ENCODE measurements at places on chromosomes 3 and 15.

GRCh38 chr15:86644339-86644738, 564.7 kb downstream of the AGBL1 start:
- DNase-seq: no peak

GRCh38 chr15:90037961-90038631, 37.0 kb downstream of the ZNF710 start:
- DNase-seq: peak; percentile 65

- no peak for DNase-seq
Observed at GRCh38 chr3:183984127-183984740, 33.5 kb downstream of the ABCC5 start.

- DNase-seq: no peak
Observed at GRCh38 chr3:57717205-57717868, 24.5 kb upstream of the DENND6A start.

DNA sequence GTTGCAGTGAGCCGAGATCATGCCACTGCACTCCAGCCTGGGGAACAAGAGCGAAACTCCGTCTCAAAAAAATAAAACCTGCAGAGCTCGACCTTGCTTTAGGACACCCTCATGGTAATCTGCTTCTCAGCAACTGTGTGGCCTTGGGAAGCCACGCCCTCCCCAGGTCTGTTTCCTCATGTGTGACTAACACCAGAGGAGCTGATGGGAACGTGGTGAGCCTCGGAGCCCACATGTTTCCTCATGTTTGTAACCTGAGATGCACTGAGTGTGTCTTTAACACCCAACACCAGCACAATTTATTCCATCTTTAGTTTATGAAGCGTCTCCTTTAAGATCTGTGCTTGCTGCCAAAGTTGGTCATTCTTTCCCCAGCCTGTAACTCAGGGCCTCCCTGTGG, 142.8 kb downstream of the OCA2 start:
- no peak for DNase-seq

DNA sequence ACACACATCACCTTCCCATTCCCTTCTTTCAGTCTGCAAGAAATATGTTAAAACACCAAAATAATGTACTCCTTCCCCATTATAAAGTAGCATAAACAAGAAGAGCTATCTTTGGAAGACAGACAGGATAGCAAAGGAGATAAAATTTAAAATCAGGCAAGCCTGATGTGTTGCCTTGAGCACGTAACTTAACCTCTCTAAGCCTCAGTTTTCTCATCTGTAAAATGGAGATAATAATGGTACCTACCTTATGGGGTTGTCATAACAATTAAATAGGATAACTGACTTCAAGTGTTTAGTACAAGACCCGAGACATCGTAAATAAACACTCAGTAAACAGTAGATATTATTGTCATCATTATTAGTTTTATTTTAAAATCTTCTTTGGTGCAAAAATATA, 142.4 kb downstream of the NR1D2 start:
- DNase-seq: no peak

DNA sequence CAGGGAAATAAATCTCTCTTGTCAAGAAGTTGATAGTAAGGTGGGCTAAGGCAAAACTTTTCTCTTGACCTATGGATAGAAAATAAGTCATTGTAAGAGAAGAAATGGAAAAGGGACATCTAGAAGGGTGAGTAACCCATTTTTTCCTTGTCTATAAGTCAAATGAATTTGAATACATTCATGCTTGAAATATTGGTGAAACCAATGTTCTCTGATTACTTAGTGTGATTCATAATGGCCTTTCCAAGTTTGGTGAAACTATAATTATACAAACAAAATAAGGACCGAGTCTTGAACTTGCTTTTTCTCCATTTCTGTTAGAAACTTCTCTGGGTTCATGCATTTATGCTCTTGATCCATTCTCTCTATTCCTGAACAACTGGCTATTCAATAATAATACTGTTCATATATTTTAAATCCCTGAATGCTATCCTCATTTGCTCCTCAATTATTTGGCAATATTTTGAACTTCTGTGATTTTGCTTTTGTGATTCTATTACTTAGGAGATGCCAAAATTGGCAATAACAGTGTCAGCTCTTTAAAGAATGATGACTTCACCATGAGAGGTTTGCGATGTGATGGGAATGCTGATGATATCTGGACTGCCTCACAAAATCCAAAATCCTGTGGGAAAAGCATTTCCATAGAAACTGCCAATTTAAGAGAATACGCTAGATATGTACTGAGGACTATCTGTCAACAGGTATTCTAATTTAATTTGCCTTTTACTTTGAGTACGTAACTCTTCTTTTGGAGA, 12.3 kb downstream of the P2RY12 start:
- DNase-seq: no peak

GRCh38 chr3:58563386-58564035, 13.7 kb downstream of the FAM107A start:
- no peak for DNase-seq

- no peak for DNase-seq
Observed at GRCh38 chr3:87246662-87247429, 19.7 kb downstream of the CHMP2B start.

DNA sequence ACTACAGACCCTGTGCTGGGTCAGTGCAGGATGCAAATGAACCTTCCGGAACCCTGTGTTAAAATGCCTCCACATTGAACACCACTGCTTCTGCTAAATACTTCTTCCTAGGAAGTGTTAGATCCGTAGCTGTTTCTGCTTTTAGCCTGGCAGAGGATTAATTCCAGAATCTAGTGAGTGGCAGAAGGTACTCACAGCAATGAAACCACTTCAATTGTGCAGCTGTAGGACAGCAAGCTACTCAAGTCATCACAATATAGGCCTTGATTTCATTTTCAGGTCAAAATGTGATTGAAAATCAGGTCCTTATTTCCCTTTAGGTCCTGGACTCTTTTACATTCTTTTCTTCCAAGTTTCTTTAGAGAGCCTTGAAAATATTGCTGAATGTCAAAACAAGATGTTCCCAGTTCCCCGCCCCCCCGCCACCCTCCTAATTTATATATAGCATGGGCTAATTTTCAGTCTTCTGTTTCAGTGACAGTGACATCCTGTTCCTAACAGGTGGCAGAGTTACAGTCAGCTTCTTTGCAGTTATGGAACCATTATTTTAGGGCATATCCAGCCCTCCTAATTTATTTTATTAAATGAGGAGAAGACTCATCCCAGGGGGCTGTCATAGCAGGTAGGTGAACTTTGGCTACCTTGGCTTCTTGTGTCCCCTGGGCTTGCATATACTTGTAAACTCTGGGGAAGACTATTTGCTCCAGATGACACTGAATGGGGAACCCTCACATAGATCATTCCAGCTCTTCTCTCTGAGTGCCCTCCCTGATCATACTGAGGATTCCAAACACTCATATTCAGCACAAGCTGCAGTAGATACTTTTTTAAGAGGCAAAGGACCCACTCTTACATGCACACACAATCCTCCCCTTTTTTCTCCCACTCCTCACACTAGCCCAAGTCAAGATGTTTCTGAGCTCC, 28.0 kb upstream of the ARNT2 start:
- DNase-seq: no peak

DNA sequence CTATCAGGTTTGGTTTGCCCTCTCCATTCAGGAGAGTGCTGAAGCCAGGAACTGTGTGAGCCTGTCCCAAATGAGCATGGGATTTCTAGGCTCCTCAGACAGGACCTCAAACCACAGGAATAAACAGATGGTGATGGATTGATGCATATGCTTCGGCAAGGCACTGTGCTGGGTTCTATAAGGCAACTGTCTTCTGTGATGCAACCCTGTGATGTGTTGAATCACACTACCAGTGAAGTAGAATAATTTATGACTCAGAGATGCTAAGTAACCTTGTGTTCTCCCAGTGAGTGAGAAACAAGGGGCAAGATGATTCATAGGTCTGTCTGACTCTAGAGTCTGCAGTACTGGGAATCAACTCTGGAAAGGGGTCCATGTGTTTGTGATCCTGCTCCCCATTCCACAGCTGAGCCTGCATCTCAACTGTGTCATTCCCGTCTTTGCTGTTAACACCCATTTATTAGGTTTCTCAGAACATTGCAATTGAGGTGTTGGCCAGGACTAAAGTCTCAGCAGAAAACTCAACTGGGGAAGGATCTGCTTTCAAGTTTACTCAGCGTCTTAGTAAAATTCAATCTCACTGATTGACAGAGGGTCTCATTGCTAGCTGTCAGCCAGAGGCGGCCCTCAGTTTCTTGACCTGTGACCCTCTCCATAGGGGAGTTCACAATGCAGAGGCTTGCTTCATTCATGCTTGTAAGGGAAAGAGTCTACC, 510.1 kb upstream of the CFAP20DC start:
- peak; percentile 87 for DNase-seq

DNA sequence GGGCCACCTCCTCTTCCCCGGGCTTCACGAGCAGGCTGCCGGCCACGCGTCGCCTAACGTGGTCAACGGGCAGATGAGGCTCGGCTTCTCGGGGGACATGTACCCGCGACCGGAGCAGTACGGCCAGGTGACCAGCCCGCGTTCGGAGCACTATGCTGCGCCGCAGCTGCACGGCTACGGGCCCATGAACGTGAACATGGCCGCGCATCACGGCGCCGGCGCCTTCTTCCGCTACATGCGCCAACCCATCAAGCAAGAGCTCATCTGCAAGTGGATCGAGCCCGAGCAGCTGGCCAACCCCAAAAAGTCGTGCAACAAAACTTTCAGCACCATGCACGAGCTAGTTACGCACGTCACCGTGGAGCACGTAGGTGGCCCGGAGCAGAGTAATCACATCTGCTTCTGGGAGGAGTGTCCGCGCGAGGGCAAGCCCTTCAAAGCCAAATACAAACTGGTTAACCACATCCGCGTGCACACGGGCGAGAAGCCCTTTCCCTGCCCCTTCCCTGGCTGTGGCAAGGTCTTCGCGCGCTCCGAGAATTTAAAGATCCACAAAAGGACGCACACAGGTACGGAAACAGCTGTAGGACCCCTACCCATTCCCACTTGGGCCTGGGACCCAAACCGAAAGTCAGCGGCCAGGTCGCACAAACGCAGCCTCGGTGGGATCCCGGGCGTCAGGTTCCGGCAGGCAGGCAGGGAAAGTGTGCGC, 1.5 kb downstream of the ZIC1 start:
- DNase-seq: no peak

- DNase-seq: no peak
Observed at GRCh38 chr3:33007776-33008175, 56.3 kb downstream of the CCR4 start.

DNA sequence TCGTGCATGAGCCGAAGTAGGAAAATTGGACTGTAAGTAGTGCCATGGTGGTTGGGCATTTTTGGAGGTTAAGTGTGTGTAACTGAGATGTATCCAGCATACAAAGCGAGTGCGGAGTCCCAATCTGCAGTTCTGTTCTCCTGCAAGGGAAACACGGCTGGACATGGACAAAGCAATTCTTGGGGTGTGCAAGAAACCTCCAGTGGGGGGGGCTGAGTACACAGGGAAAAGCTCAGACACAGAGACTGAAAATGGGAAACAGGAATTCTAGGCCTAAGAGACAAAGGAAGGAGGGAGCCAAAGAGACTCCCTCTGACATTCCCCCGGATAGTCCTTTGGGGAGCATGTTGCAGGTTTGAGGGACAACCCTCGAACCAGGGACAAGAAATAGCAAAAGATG, 83.2 kb upstream of the PLSCR4 start:
- DNase-seq: no peak

DNA sequence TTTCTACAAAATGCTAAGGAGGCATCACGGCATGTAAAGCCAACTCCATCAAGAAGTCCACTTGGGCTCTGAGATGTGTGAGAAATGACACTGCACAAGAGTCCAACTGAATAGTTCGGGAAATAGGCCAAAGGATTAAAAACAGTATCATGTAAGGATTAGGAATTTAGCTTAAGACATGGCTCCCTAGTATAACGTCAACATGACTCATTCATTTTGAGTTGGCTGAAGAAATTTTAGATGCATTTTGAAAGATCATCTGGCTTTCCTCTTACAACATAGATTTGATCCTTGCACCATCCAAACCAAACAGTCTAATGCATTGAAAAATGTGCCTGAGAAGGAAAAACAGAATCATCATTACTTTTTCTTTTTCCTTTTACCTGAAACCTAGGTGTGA, 109.3 kb upstream of the MME start:
- peak; percentile 83 for DNase-seq

DNA sequence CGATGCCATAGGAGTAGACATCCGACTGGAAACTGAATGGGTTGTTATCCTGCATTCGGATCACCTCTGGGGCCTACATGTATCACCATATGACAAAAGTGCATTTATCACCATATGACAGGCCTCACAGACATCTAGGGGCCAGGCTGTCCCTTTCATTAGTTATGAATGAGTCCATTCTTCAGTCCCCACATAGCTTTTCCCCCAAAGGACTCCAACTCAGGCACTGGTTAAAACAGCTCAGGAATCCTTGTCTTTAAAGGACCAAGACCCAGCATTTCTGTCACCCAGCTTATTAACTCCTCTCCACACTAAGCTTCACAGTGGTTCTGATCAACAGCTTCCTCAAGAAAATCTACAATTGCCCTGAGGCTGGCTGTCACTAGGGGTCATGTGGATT, 28.3 kb downstream of the MKRN2 start:
- no peak for DNase-seq

DNA sequence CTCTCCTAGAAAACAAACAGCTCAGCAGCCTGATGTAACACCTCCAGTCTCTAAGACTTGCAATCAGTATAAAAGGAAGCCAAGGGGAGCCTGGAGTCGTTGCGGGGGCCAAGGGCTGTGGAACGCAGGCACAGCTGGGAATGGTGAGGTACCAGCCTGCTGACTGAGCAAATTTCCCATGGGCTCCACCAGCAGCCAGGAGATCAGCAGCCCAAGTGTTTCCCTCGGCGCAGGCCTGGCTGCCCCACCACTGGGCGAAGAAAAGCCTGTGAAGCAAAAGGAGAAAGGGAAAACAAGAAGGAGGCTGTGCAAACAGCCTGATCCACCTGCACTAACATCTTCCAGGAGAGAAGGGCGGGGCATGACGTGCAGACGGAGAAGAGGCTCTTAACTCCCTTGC, 155.3 kb downstream of the SHQ1 start:
- no peak for DNase-seq

- DNase-seq: peak; percentile 7
Observed at GRCh38 chr3:43162230-43163084, 56.6 kb upstream of the POMGNT2 start.

- DNase-seq: no peak
Observed at GRCh38 chr3:180987344-180987743, 2.2 kb downstream of the DNAJC19 start.

DNA sequence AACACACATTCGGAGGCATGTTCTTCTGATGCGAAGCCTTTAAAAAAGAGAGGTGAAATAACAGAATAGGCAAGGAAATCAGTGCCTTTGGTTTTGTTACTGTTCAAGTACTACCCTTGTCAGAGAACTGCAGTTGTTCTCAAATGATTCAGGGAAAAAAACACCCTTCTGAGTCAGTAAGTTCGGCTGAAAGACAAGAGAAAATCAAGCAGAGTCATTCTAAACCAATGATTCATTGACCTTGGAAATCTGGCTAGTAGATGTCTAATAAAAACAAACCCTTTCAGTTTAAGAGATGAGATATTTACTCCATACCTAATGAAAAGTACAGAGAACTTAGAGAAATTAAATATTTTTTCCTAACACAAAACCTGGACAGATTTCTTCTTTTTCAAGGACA, 72.7 kb upstream of the ABI3BP start:
- no peak for DNase-seq

All from inflammatory macrophage treated with lipopolysaccharide for 4 hours (primary cell).